ENCODE measurements at places on chromosomes 7 and 10.

DNA sequence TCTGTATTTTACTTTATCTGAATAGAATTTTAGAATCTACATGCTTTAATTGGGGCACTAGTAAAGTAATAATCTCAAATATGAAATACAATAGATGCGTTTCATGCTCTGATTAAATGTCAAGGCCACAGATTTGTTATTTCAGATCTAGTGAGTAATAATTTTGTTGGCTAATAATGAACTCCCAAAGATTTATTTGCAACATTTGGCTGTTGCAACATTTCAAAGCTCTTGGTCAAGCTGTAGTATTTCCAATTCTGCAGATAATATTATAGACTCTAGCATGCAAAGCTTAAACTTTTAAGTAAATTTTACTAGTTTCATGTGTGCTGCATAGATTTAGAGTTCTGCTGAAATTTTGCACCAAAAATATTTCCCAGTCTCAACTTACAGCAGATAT lies 16.7 kb downstream of the LRRN3 start:
- DNase-seq = no peak

- no peak for DNase-seq
Measured at GRCh38 chr10:119029613-119030420, at the start of gene NANOS1. Gene NANOS1 (plus strand): TSS chr10:119029714. CDS start chr10:119029802, 88 bp downstream.

GRCh38 chr10:50629495-50630122 lies 5.9 kb upstream of the SGMS1 start:
- no peak for DNase-seq

DNA sequence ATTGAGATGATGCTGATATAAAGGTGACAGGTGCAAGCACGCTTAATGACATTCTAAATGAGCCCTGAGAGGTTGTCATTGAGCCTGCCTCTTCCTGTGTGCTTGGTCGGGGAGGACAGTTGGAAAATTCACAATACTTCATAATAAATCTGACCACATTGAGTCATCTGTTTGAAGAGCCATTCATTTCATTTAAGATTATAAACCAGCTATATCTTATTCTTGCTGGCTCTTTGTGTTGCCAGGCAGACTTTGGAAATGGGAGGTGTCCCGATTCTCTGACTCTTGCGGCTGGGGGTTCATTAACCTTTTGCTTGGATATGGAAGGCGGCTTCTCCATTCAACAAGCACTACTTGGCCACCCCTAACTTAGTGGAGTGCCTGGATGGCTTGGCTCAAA lies 198.2 kb downstream of the FANK1 start:
- no peak for DNase-seq

- no peak for DNase-seq
Measured at GRCh38 chr10:67861750-67862432, 22.6 kb upstream of the SIRT1 start.

DNA sequence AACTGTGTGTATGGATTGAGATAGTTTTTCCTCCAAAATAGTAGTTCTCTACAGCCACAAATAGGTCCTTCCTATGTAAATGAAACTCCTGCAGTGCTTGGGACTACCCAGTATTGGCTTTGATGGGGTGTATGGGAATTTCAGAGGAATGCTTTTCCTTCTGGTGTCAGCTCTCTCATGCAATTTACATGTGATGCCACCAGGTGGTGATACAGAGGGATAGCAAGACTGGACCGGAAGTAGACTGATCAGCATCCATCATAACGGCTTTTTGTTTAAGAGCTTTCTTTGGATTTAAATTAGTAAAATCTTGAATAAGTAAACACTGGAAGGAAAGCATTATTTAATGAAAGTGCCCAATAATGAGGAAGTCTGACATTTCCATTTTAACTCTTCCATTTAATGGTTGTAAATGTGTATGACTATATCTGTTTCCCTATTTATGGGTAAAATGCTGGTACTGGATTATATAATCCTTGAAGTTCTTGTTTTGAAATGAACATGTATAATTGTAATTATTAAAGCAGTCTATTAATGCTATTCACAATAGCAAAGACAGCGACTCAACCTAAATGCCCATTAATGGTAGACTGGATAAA lies 22.7 kb downstream of the DYNC1I1 start:
- DNase-seq = no peak

DNA sequence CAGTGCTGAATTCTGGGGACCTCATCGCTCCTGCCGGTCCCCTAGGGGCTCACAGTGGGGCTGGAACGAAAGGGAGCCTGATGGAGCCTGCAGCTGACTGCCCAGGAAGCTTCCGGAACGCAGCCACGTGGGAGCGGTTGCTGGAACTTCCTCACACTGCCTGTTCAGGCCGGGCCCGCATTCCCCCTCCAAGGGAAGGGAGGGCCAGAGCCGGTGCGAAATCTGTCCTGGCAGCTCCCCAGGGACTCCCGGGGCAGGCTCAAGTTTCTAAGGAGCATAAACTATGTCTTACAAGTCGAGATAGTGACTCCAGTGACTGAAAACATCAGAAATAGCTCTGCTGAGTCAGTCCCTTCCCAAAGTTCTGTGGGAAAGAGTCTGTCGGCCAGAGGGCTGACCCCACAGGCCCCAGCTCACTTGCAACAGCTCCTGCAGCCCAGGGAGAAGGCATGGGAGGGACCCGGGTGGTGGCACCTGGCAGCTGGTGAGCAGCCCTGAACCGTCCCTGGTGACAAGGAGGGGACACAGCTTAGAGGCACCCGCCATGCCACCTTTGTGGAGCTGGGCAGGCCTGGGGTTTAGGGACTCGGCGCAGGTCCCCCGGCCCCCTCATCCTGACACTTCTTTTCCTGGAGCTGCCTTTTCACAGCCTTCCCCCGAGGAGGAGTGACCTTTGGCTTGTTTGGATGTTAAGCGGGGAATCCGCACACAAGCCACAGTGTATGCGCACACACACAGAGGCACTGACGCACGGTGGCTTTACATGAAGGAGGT lies 47.6 kb downstream of the PDGFA start:
- DNase-seq = no peak

GRCh38 chr7:98518159-98518947 lies 98.7 kb upstream of the NPTX2 start:
- no peak for DNase-seq

Data from CD4-positive, alpha-beta T cell treated with Interleukin-15 for 1 hour (primary cell).